ENCODE measurements at places on chromosomes 5 and 9.
A peak's percentile ranks its signal among the peaks of the same experiment; 100 is the strongest.

DNA sequence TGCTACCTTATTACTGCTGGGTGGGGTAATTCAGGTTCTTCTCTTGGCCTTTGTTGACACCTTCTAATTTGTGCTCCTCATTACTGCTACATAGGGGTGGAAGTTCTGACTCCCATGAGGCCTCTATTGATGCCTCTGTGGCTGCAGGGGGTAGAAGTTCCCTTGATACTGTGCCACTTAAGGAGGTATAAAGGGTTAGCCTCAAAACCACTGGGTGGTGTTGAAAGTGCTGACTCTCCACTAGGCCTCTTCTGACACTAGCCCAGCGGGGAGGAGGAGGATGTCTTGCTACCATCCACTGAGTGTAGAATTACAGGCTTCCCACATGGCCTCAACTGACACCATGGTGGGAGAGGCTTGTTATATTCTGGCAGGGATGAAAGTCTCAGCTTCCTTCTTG is 36.7 kb upstream of the CCDC112 start:
- DNase-seq, result no peak

DNA sequence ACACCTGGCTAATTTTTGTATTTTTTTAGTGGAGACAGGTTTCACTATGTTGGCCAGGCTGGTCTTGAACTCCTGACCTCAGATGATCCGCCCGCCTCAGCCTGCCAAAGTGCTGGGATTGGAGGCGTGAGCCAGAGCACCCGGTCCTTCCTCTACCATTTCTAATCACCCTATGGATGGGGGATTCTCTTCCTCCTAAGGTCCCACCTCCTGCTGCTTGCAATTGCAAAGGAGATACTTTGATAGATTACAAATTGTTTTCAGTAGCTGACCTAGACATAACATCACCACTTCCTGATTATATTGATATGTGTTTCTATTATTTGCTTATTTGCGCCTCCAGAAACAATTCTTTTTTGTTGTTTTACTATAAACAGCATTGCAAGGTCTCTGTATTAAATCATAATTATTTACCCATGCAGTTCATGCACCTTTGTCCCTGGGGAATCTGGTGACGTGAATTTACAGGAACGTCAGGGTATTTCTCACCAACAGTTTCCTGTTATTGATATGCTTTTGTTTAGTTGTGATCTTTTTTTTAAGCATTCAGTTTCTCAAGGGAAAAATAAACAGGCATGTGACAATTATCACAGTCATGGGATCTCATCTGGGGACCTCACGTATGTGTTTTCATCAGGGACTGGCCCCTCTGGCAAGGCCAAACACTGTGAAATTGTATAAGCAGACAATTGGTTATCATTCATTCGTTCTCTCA is 43.2 kb downstream of the ESM1 start:
- no peak for DNase-seq

DNA sequence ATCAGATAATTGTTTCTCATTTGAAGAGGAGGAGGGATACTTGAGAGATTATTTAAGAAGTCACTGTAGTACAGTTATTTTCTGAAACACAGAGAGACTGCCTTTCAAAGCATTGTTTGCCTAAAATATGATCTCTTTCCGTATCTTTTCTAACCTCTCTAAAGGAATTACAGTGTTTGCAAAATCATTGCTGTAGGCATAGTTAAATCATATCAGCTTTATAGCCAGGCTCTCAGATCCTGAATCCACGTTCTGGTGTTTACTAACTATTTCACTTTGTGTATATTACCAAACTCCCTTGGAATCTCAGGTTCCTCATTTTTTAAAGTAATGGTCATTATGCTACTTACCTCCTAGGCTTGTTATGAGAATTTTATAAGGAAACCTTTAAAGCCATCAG is 1151.6 kb upstream of the CDH9 start:
- no peak for DNase-seq

DNA sequence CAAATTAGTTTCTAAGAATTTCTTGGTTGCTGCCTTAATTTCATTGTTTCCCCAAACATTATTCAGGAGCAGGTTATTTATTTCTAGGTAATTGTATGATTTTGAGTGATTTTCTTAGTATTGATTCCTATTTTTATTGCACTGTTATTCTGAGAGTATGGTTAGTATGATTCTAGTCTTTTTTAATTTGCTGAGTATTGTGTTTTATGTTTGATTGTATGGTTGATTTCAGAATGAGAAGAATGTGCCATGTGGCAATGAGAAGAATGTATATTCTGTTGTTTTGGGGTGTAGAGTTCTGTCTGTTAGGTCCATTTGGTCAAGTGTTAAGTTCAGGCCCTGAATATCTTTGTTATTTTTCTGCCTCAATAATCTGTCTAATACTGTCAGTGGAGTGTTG is 27.1 kb downstream of the LOX start:
- no peak for DNase-seq

DNA sequence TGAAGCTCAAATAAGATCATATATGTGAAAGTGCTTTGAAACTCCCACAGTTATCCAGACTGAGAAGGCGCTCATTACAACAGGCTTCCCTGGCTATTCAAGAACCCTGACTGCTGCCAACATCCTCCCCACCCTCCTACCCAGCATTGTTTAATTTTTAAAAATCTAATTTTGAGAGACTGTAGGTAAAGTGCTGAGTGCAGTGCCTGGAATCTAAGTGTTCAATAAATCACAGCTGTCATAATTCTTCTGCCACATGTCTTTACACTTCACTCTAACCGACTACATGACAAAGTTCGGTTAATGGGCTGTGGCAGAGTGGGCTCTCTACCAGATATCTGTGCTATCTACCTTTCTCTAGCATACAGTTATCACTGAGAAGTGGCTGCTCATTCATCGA is 255.6 kb upstream of the C9orf72 start:
- no peak for DNase-seq

- DNase-seq, result peak; percentile 57
Measured at GRCh38 chr5:179623906-179624741, 653 bp upstream of the HNRNPH1 start.

DNA sequence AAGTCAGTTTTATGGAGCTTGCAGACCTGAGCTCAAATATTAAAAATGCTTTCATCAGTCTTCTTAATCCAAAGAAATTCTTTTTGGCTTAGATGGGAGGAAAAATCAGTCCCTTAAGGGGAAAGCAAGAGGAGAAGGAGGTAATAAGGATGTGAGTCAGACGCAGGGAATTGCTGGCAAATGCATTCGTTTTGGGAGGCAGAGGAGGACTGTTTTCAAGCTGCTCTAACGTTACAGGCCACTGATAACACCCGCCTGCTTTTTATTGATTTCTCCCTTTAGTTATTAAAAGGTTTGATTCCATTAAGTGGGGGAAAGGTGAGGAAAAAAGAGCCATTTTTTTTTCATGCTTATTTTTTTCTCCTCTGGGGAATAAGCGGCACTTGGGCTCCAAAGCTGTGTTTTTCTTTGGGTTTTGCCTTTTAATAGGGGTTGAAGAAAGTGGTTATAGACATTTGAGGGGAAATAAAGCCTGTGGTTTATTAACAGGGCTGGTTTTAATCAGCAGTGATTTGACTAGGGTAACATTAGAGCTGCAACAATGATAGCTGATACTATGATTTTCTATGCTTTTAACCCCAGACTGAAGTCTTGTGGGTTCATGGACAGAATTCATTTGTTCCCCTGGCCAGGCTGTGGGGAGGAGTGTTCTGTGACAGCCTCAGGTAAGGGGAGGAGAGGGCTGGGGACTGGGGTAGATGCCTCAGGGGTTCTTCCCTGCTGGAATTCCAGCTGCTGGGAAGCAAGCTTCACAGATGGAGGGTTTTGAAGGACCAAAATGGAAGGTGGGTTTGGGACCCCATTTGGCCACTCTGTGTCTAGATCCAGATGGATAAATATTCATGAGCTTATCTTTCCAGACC is 225.2 kb downstream of the GAS1 start:
- DNase-seq, result no peak

- DNase-seq, result no peak
Measured at GRCh38 chr5:44542470-44542869, 153.2 kb upstream of the FGF10 start.

DNA sequence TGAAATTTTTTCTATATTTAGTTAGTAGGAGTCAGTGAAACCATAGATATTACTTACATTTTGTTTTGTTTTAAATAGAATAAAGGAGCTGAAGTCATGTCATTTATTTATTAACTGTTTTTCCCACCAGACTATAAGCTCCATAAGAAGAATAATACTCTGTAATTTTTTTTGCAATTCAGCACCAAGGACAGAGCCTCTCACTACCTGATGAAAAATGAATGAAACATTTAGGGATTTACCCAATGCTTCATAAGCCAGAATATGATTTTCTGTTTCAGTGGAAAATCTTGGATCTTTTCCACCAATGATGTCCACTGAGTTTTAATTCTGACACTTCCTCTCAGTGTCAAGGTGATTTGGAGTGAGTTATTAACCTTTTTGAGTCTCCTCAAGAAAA is 624.9 kb upstream of the GRAMD2B start:
- DNase-seq, result no peak

DNA sequence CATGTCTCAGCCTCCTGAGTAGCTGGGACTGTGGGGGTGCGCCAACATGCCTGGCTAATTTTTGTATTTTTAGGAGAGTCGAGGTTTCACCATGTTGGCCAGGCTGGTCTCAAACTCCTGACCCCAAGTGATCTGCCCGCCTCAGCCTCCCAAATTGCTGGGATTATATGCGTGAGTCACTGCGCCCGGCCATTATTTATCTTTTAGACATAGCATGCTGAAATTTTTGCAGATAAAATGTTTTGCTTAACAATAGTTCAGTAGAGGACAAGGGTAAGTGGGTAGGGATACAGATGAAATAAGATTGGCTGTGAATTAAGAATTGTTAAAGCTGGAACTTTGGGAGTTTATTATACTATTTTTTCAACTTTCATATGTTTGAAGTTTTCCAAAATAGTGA is 150.8 kb upstream of the GRHPR start:
- DNase-seq, result no peak

GRCh38 chr5:75862872-75863271 is 145.6 kb upstream of the POC5 start:
- no peak for DNase-seq

DNA sequence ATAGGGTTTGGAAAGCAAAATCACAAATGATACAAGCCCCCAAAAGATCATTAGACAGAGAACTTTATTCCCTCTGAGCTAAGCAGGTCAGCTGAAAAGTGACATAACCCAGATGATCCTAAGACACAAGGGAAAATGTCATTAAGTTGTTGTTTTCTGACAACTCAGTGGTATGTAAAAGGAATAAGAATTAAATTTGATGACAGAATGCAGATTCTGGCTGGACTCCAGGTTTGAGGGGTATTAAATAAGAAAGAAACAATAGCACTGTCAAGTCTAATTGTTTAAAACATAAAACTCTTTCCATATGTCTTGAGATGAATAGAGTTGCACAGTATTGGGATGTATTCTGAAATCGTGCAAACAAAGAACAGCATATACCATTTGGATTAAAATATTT is 429.9 kb downstream of the CAAP1 start:
- DNase-seq, result no peak

DNA sequence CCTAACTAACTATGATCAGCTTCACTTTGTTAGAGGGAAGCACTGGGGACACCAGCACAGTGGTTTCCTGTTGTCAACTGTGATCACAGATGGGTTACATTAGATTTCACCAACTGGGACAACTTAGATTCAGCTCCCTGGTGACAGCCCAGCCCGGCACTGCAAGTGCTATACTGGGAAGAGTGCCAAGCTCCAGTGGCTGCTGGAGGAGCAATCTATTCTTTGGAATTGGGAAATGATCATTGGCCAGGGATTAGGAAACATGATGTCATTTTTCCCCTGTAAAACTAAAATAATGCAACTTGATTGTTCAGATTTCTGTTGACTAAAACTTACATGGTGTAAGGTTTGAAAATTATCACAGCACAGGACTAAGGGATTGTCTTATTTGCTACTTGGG is 33.2 kb downstream of the PTGR1 start:
- no peak for DNase-seq
